ENCODE measurements at places on chromosomes 7 and 10. TPM values are rescaled to one million over a fixed set of nuclear protein-coding genes. Genes with fewer than 3 reads are reported as not detected.
A peak's percentile ranks its signal among the peaks of the same experiment; 100 is the strongest.

GRCh38 chr10:107451047-107451446 lies 286.5 kb upstream of the SORCS1 start:
- H3K27ac ChIP-seq: no peak overlapping the region
- no peaks in the 10 kb centered on the region for H3K4me1 ChIP-seq
- H3K36me3 ChIP-seq: no peaks in the 10 kb centered on the region
- H3K27me3 ChIP-seq: no peaks in the 10 kb centered on the region
- no peak overlapping the region for H3K4me3 ChIP-seq

The HOGA1 gene
- total RNA-seq: not detected

- H3K4me1 ChIP-seq: no peaks in the 10 kb centered on the region
- no peaks in the 10 kb centered on the region for H3K27me3 ChIP-seq
- no peak for DNase-seq
- no peak overlapping the region for H3K4me3 ChIP-seq
- H3K36me3 ChIP-seq: no peaks in the 10 kb centered on the region
- H3K27ac ChIP-seq: no peak overlapping the region
Measured at GRCh38 chr10:30882281-30882680, 149.4 kb downstream of the ZNF438 start.

The MET gene
- 0.21 TPM for total RNA-seq

The KLF14 gene
- not detected for total RNA-seq

DNA sequence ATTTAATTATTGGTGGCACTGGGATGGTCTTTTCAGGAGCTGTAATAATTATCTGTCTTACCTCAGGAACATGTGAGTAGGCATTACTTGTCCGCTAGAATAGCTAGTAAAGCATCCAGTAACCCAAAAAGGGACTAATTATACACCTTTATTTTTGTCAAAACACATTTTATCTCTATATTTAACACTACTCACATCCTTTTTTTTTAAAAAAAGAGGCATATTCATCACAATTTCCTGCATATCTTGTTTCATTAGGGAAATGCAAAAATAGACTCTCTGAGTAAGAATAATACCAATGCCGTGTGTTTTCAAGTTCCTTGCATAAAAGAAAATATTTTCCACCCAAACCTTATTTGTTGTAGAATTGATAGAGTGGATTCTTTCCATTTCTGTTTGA lies 99.5 kb downstream of the VTI1A start:
- no peaks in the 10 kb centered on the region for H3K36me3 ChIP-seq
- no peaks in the 10 kb centered on the region for H3K27me3 ChIP-seq
- H3K4me1 ChIP-seq: peaks cover 7% of the 10 kb centered on the region

DNA sequence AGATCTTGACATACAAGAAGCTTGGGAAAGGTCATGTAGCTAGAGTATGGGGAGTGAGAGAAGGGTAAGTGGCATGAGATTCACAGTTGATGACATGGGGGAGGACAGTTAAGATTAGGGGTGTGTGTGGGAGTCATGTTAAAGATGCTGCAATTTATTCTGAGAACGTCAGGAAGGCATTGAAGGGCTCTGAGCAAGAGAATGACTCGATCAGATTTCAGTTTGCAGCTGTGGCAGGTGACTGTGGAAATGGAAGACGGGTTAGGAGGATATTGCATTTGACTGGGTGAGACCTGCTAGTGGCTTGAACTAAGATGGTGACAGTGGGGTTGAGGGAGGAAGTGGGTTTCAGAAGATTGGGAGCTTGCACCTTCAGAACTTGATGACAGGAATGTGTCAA lies 5.6 kb downstream of the CDC123 start:
- H3K27me3 ChIP-seq: no peaks in the 10 kb centered on the region
- no peak overlapping the region for H3K27ac ChIP-seq
- no peak for DNase-seq
- peaks cover 7% of the 10 kb centered on the region for H3K4me1 ChIP-seq
- H3K36me3 ChIP-seq: no peaks in the 10 kb centered on the region

DNA sequence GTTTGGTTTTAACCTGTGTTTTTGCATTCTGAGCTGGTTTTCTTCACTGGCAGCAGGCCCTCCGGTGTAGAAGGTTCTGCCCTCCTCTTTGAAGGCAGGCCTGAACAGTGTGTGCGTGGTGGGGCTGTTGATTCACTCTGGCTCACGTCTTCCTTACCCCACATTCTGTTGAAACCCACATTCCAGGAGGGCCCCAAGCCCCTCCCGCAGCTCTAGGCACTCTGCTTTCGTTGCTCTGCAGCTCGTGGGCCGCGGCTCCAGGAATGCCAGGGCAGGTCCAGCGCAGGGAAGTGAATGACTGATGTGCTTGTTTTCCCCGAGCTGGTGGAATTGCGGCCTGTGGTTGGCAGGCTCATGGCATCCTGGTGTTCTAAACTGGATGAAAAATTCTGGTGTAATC lies 49.0 kb downstream of the HTRA1 start:
- no peaks in the 10 kb centered on the region for H3K4me1 ChIP-seq
- H3K36me3 ChIP-seq: no peaks in the 10 kb centered on the region
- DNase-seq: no peak
- no peak overlapping the region for H3K27ac ChIP-seq
- H3K27me3 ChIP-seq: no peaks in the 10 kb centered on the region

GRCh38 chr10:23918090-23918723 lies 290.7 kb upstream of the KIAA1217 start:
- no peaks in the 10 kb centered on the region for H3K36me3 ChIP-seq
- no peak overlapping the region for H3K4me3 ChIP-seq
- H3K4me1 ChIP-seq: no peaks in the 10 kb centered on the region
- no peak overlapping the region for H3K27ac ChIP-seq

- H3K36me3 ChIP-seq: no peaks in the 10 kb centered on the region
- no peaks in the 10 kb centered on the region for H3K4me1 ChIP-seq
- no peak overlapping the region for H3K27ac ChIP-seq
- DNase-seq: no peak
- H3K27me3 ChIP-seq: no peaks in the 10 kb centered on the region
Measured at GRCh38 chr10:29005988-29006387, 282.9 kb upstream of the LYZL1 start.

The TMEM236 gene
- not detected for total RNA-seq

The EFCAB10 gene
- not detected for total RNA-seq

DNA sequence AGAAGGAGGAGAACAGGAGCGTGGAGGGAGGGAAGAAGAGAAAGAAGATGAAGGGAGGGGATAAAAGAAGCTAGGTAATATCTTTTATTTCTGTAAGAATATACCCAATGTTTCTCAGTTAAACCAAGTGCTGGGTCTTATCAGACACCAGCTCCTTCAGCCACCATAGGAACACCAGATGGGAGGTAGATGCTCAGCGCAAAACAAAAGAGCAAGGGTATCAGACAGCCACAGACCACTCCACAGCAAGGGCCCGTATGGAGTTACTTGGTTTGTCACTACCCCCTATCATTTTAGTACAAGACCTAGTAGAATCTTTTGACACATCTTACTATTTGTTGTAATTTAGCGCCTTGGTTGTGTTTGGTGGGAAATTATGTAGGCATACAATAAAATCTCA lies 65.9 kb upstream of the FAM133B start:
- DNase-seq: no peak
- H3K27me3 ChIP-seq: no peaks in the 10 kb centered on the region
- peaks cover 7% of the 10 kb centered on the region for H3K36me3 ChIP-seq
- no peaks in the 10 kb centered on the region for H3K4me1 ChIP-seq
- no peak overlapping the region for H3K27ac ChIP-seq
- no peak overlapping the region for H3K4me3 ChIP-seq

The CWF19L1 gene
- 31.9 TPM for total RNA-seq

GRCh38 chr7:139798221-139798620 lies 20.4 kb upstream of the HIPK2 start:
- H3K4me1 ChIP-seq: peaks cover 20% of the 10 kb centered on the region
- H3K27ac ChIP-seq: no peak overlapping the region
- H3K4me3 ChIP-seq: no peak overlapping the region
- no peaks in the 10 kb centered on the region for H3K27me3 ChIP-seq
- DNase-seq: peak; percentile 39

DNA sequence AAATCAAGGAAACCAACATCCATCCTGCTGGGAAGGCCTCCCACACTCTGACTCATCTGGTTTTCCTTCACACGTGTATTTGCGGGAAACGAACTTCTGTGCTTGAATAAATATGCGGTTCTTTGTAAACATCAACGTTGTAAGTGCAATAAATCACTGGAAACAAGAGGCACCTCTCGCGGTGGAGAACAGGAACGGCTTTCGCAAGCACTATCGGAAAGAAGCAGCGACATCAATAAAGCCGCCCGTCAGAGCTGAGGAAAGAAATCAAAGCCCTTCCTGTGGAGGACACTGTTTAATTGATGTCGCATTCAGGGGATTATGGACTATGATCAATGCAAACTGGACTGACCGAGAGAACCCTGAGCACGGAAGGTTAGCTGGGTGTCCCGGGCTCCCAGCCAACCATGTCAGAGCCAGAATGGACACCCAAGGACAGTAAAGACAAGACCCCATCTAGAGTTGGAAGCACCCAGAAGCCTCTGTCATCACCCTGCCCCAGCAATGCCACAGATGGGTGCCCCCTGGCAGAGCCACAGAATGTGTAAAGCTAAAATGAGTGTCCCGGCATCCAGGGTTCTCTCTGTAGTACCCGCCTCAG lies 37.6 kb downstream of the OAT start:
- H3K4me1 ChIP-seq: no peaks in the 10 kb centered on the region
- no peak overlapping the region for H3K27ac ChIP-seq
- no peak for DNase-seq
- peaks cover 11% of the 10 kb centered on the region for H3K27me3 ChIP-seq

The HOXA7 gene
- not detected for total RNA-seq

The KCP gene
- total RNA-seq: 5.6 TPM

GRCh38 chr10:116656044-116656443 lies 35.3 kb downstream of the PNLIPRP2 start:
- no peak for DNase-seq
- no peak overlapping the region for H3K4me3 ChIP-seq
- H3K4me1 ChIP-seq: no peaks in the 10 kb centered on the region
- no peaks in the 10 kb centered on the region for H3K36me3 ChIP-seq
- H3K27me3 ChIP-seq: no peaks in the 10 kb centered on the region

DNA sequence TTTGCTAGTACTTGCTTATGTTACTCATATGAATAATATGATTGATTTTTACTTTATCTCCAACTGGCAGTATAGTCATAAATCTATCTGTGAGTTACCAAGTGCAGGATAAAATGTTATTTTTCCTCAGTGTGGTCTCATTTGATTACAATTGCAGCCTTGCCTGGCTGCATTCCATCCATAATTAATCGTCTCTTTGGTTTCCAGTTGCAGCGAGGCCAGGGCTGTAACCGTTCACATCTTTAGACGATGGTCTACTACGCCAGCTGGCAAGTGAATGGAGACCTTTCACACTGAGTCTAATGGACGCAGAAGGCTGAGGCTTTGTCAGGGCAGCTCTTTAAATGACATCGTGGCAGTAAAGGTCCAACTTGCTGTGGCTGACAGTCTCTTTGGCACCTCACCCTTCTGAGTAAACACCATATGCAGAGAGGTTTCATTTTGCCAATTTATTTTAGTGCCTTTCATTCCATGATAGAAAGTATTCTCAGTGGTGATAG lies 84.0 kb downstream of the ARL4A start:
- no peaks in the 10 kb centered on the region for H3K36me3 ChIP-seq
- H3K4me3 ChIP-seq: no peak overlapping the region
- H3K27ac ChIP-seq: no peak overlapping the region
- DNase-seq: no peak
- no peaks in the 10 kb centered on the region for H3K27me3 ChIP-seq

- no peak for DNase-seq
- H3K27ac ChIP-seq: no peak overlapping the region
- H3K4me1 ChIP-seq: no peaks in the 10 kb centered on the region
- H3K27me3 ChIP-seq: no peaks in the 10 kb centered on the region
- H3K36me3 ChIP-seq: peaks cover 6% of the 10 kb centered on the region
Measured at GRCh38 chr10:119337223-119337622, 129.9 kb downstream of the GRK5 start.

DNA sequence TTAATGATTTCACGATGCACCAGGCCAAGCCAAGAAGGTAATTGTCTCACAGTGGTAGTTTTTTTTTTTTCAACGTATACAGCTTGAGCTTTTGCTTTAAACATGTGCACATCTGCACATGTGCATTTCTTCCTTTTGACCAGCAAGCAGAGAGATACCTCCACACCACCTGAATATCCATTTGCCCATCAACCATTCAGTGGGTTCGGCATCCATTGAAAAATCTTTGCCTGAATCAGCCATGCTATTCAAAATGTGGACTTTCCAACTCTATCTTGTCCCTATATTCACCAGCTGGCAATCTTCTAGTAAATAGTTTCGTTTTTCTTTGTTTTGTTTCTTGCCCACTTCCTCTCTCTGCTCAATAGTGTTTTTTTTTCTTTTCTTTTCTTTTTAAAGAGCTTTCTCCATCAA lies 7.7 kb upstream of the TRA2A start:
- H3K27me3 ChIP-seq: no peaks in the 10 kb centered on the region
- H3K27ac ChIP-seq: peak overlapping the region; percentile 79
- H3K4me1 ChIP-seq: peaks cover 15% of the 10 kb centered on the region
- DNase-seq: peak; percentile 62
- H3K4me3 ChIP-seq: no peak overlapping the region

DNA sequence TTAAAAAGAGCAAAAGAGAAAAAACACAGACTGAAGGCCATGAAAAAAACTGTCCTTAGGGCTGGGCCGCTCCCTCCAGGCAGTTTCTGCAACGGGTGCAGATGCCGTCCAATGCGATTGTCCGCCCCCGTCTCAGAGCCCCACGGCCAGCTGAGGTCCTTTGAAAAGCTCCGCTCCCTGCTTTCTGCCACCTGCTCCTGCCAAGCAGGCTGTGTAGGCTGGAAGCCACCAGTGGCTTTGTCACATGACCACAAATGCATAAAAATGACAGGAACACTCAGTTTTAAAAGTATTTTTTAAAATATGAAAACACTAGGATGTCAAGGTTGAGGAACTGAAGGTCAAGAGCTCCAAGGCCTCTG lies 71.7 kb downstream of the AMZ1 start:
- no peak for DNase-seq
- H3K27ac ChIP-seq: peak overlapping the region; percentile 43
- H3K36me3 ChIP-seq: no peaks in the 10 kb centered on the region
- H3K4me3 ChIP-seq: no peak overlapping the region
- no peaks in the 10 kb centered on the region for H3K27me3 ChIP-seq
- H3K4me1 ChIP-seq: peaks cover 33% of the 10 kb centered on the region

All from GM12878 (cell line).